Activated CD8-positive, alpha-beta T cell treated with anti-CD3 and anti-CD28 coated beads for 36 hours (primary cell): ENCODE measurements at places on chromosomes 13 and 19.

DNA sequence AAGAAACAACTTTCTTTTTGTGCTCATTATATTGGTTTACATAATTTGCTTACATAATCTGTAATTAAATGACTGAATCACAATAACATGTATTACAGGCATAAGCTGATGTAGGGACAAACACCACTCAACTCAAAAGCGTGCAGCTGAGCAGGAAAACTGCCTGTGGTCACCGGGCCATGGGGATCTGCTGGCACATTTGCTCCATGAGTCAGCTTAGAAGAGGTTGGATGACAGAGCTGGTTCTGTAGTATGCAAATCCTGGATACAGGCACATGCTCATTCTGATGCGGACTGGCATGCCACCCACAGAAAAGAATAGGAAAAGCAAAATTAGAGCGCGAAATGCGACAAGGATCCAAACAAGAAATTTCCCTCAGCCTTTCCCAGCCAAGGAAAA, 128.6 kb downstream of the USP12 start:
- no peak for DNase-seq

DNA sequence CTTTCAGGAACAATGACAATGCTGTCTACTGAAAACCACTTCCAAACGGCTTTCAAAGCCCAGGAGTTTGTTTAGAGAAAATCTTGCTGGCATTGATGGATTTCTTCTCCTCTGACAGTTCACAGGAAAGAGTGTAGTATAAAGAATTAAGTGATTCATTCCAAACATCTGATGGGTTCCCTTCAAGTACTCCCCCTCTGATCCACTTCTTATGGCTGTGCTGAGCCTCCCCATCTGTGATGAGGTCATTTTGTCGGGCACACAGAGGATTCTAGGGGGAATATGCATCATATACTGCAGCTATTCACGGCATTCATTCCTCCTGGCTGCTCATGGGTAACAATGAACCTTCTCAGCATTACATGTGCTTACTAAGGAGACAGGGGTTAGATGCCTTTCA, 107.9 kb downstream of the RGCC start:
- no peak for DNase-seq

DNA sequence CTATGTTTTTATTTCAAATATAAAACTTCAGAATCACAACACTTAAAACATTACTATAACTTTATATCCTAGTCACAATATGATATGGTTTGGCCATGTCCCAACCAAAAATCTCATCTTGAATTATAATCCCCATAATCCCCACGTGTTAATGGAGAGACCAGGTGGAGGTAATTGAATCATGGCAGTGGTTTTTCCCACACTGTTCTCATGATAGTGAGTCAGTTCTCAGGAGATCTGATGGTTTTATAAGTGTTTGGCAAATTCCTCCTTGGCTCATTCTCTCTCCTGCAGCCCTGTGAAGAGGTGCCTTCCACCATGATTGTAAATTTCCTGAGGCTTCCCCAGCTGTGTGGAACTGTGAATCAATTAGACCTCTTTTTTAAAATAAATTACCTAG, 307.6 kb downstream of the SPRY2 start:
- DNase-seq: no peak

- DNase-seq: no peak
Measured at GRCh38 chr13:51324714-51325420, 14.6 kb upstream of the SERPINE3 start.

DNA sequence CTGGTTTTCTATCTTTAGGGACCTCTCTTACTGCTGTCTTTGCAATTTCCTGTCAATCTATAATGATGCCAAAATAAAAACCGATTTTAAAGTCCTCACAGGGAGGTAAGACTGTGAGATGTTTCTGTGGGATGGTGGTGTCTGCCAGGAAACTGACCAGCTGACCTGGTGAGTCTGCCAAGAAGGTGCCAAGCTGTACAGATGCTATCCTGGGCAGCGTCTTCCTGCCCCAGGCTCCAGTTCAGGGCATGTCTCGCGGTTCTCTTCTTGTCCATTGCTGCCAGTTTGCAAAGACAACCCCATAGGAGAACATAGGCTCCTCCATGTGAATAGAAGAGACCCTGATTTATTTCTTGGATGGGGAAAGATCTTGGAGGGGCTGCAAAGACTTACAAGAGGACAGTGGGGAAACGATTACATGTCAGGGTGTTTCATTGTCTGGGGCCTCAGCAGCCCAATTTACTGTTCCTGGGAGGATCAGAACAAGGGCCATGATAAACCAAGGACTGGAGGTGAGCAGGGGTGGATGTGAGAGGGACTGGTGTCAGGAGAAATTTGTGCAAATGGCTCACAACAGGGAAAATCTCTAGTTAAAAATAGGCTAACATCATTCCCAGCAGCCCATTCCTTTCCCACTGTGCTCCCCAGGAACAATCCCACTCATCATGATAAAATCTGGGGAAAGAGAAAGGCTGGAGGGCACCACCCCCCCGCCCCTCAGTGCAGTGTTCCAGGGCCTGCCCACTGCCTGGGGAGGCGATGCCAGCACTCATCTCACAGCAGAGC, 42.7 kb upstream of the VSTM2B start:
- no peak for DNase-seq

DNA sequence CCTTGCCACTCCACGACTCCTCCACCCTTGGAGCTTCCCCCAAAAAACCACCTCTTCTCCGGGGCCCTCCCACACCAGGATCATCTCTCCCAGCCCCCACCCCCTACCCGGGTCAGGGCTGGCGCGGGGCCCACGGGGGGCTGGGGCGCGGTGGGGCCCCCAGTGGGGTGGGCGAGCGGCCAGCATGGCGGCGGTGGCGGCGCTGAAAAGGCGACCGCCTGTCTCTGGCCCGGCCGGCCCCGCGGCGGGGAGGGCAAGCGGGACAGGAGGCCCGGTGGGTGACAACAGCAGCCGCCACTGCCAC, 850 bp downstream of the DYRK1B start:
- DNase-seq: no peak

- no peak for DNase-seq
Measured at GRCh38 chr19:41029524-41030432, 38.7 kb downstream of the CYP2B6 start.

DNA sequence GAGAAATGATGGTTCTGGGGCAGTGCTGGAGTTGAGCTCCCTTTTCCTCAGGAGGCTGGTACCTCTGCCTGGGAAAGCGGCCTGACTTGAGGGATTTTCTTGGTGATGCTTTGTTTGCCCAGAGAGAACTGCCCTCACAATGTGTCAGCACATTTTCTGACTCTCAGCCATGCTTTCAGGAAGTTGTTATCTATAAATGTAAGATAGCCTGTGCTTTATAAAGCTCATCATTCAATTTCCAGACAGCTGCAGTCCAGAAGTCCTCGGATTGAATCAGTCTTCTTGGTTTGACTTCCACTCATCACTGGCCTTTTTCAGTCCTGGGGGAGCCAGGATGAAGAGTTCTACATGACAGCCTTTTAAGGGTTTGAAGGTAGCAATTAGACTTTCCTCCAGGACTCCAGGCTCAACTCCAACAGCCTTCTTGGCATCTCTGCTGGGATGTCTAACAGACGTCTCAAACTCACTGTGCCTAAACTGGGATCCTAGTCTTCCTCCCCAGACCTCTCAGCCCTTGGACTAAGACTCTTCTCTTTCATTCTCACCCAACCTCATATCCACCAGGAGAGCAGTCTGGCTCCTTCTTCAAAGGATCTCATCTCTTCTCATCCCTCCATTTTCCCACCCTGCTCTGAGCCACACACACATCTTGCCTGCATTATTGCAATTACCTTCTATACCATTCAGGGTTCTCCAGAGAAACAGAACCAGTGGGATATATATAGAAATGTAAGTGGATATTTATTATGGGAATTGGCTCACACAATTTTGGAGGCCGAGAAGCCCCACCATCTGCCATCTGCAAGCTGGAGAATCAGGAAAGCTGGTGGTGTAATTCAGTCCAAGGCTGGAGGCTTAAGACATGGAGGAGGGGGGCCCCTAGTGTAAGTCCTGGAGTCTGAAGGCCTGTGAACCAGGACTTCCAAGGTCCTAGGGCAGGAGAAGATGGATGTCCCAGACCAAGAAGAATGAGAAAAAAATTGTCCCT, 13.1 kb downstream of the ERICH6B start:
- no peak for DNase-seq

GRCh38 chr19:46962030-46962570, 57.5 kb upstream of the NPAS1 start:
- no peak for DNase-seq

DNA sequence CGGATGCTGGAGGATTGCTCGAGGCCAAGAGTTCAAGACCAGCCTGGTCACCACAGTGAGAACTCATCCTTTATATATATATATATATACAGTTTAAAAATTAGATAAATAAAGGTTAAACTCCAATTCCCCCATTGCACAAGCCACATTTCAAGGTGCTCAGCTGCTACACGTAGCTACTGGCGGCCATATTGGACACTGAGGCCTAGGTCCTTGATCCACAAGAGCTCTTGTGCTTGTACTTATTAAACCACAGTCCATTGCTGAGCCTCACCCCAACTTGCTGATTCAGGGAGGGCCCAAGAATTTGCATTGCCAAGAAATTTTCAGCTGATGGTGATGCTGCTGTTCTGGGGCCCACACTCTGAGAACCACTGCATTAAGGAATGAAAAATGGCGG, 9.6 kb downstream of the TTC9B start:
- no peak for DNase-seq
